ENCODE measurements at places on chromosomes 3 and 15. TPM values are rescaled to one million over a fixed set of nuclear protein-coding genes. Genes with fewer than 3 reads are reported as not detected.

BCHE gene
- not detected for total RNA-seq

MB21D2 gene
- total RNA-seq = 17.7 TPM

DNA sequence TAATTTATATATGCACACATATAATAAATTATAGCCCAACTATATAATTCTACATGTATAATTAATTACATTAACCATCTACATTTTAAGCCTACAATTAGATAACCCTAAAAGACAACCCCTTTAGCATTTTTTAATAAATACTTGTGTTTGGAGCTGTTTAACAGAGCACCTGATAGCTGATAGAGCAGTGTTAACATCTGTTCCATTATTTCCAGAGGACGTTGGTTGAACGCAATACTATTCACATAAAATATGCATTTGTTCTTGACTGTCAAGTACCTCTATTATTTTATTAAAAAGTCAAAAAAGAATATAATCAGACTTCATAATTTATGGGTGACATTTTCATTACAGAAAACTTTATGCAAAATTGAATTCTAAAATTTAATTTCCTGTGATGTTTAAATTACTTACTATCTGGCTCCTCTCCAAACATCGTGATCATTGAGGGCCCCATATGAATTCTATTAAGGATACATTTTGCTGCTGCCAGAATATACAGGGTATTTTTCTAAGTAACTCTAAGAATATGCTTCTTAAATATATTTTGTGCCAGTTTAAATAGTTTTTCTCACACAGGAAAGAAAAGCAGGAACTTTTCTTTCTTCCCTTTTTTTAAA lies 234.3 kb downstream of the SHOX2 start:
- no peaks in the 10 kb centered on the region for H3K4me1 ChIP-seq
- H3K27me3 ChIP-seq = no peaks in the 10 kb centered on the region
- H3K36me3 ChIP-seq = no peaks in the 10 kb centered on the region
- no peak overlapping the region for H3K27ac ChIP-seq

GRCh38 chr3:106683953-106684620 lies 693.2 kb upstream of the CCDC54 start:
- H3K4me3 ChIP-seq = no peak overlapping the region
- no peak for DNase-seq
- H3K4me1 ChIP-seq = no peaks in the 10 kb centered on the region
- peaks cover 2% of the 10 kb centered on the region for H3K27me3 ChIP-seq
- no peak overlapping the region for H3K27ac ChIP-seq
- no peaks in the 10 kb centered on the region for H3K36me3 ChIP-seq

All from activated T-helper 2 cell treated with anti-CD3 and anti-CD28 coated beads, Interferon-gamma antibody, Interleukin-2, Interleukin-4, amounts not matched to agents 10 μg/mL and 5 μg/mL and 100 μg/mL, durations not matched to agents 14 hours and 24 hours and 36 hours (primary cell).